ENCODE measurements at places on chromosomes 12 and 14.

GRCh38 chr14:100306998-100307765, 938 bp upstream of the SLC25A29 start:
- DNase-seq: no peak

- DNase-seq: no peak
These were observed 1630.4 kb upstream of the SEL1L start for GRCh38 chr14:83164016-83164415.

GRCh38 chr12:14854586-14855183, 11.4 kb upstream of the ART4 start:
- DNase-seq: no peak

GRCh38 chr12:69467366-69467765, 2.8 kb upstream of the FRS2 start:
- no peak for DNase-seq

GRCh38 chr14:53619691-53620231, 336.9 kb downstream of the BMP4 start:
- no peak for DNase-seq

DNA sequence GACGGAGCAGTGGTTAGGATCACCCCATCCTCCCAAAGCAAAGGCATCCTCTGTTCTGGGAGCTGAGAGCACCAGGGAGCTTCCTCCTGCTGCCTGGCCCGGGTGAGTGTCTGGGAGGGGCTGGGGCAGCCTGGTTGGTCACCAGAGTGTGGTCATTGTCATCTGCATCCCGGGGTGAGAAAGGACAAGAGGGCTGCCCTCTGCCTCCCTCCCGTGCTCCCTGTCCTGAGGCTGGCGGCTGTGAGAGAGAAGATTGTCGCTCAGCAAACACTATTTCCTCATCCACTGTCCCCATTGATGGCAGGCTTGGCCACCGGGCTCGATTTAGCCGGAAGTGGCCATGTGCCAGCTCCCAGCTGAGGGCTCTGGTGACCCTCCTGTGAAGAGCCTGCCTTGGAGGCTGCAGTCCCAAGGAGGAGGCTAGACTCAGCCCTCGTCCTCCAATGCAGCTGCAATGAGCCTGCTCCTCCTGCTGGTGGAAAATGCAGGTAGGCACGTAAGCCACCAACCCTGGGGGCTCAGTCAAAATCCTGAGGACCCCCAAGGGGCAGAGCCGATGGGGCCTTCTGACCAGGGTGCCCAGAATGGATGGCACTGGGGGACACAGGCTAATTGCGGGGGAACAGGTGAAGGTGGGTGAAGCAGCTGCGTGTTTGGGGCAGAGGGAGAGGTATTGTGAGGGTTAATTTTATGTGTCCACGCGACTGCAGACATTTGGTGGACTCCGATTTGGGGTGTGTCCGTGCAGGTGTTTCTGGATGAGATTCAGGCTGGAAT, 155.7 kb downstream of the KIF26A start:
- no peak for DNase-seq

DNA sequence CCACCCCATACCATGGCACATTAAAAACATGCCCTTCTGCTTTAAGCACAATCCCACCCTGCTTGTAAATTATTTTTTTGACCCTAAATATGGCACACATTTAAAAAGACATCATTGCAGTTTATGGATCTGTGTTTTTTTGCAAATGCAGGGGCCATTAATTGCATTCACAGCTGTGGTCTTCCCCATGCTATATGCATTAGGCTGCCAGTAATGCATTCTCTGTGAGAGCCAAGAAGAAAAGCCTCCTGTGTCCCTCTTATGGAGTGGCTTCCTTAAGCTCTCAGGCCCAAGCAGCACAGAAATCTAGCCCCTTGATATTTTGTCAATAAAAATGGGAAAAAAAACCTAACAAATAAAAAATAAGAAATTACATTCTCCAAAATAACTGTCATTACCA, 20.4 kb upstream of the COCH start:
- DNase-seq: no peak

DNA sequence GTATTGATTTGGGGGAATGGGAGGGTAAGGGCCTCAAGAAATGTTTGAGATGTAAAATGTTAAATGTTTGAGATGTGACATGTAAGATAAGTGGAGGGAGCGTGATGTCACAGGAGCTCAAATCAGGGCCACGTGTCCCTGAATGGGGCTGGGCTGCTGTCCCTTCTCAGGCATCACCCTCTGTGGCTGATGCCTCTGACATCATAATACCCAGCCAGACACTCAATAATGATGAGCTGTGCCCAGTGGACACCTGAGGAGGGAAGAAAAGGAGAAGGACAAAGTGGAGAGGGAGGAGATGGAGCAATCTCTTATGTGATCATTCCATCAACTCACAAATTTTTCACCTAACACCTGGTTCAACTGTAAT, 120.8 kb downstream of the SAMD4A start:
- DNase-seq: no peak

DNA sequence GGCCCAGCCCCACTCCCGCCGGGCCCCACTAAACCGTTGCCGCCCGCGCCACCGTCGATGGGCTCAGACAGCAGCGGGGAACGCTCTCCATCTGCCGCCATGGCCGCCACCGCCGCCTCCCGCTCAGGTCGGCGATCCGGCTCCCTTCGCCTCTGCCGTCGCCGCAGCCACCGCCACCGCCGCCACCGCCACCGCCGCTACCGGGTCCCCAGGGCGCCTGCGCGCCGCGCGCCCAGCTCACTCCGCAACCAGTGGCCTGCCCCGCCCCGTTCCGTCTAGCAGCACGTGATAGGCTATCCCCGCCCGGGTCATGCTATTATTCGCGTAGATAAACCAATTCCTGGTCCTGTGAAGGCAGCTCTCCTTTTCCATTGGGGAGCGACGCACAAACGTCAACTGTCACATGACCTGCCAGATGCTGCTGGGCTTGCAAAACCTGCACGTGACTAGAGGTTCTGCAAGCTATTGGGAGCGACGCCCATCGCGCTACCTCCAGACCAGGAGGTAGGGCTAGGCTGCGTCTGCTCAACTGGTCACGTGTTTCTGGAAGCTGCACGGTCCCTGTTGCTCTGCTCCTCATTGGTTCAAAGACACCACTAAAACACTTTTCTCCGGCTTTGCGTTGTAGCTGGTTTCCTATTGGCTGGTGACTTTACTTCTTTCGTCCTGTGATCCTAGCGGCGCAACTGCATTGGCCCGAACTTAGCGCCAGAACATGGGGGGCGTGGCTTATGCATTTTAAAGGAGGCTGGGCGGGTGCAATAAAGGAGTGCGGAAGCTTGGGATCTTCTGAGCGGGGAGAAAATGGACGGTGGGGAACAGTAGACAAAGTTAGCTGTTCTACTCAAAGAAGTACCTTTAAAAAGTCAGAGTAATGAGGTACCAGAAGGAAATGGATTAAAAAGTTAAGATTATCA, at the start of gene PIP4P1:
PIP4P1 (minus strand) TSS at position 210 of the 917 bp plus-strand sequence; CDS start at position 101, 109 bp downstream.
- DNase-seq: peak; percentile 97

- no peak for DNase-seq
These were observed 1085.0 kb upstream of the TMEM132C start for GRCh38 chr12:127182018-127182417.

- no peak for DNase-seq
These were observed 62.1 kb upstream of the GPATCH2L start for GRCh38 chr14:76089575-76089974.

DNA sequence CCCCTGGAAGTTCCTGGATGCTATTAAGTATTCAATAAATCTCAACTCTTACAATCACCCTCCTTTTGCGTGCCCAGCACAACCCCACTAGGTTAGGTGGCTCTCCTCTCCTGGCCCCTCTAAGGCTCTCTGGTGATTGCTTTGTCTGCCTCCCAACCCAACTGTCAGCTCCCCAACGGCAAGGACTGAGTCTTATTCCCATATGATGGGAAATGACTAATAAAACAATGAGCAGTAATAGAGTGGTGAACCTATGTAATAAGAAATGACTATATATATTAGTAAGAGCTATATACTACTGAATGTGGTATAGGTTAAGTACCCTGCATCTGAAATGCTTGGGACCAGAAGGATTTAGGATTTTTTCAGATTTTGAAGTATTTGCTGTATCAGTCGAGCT, 8.1 kb downstream of the APPL2 start:
- DNase-seq: no peak

DNA sequence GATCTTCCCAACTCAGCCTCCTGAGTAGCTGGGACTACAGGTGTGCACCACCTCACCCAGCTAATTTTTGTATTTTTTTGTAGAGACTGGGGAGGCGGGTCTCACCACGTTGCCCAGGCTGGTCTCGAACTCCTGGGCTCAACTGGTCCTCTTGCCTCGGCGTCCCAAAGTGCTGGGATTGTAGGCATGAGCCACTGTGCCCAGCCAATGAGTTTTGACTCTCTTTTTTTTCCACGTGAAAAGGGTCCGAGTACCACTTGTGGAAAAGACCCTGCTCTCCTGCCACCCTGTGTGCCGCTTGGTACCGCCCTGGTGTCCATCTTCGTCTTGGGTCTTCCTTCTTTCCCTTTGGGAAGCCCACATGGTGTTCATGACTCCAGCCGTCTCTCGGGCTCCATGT, 17.6 kb downstream of the TEDC1 start:
- DNase-seq: no peak

DNA sequence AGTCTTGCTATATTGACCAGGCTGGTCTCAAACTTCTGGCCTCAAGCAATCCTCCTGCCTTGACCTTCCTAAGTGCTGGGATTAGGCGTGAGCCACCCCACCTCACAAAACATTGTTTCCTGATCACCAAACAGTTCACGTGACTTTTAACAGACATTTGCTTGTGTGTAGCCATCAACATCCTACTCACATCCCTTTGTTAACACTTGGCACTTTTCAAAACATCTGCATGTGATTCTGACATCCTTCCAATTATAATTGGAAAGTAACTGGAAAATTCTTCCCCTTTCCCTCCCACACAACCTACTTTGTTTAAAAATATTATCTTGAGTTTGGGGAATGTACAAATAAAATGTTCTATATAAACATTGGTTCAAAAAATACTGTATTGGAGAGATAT, 317.9 kb downstream of the PCNX1 start:
- DNase-seq: no peak

- no peak for DNase-seq
These were observed 240.5 kb downstream of the ADGRD1 start for GRCh38 chr12:131194166-131194565.

- no peak for DNase-seq
These were observed 461.7 kb downstream of the GXYLT1 start for GRCh38 chr12:41683023-41683422.

- no peak for DNase-seq
These were observed 163.9 kb upstream of the ARID2 start for GRCh38 chr12:45565590-45565989.

DNA sequence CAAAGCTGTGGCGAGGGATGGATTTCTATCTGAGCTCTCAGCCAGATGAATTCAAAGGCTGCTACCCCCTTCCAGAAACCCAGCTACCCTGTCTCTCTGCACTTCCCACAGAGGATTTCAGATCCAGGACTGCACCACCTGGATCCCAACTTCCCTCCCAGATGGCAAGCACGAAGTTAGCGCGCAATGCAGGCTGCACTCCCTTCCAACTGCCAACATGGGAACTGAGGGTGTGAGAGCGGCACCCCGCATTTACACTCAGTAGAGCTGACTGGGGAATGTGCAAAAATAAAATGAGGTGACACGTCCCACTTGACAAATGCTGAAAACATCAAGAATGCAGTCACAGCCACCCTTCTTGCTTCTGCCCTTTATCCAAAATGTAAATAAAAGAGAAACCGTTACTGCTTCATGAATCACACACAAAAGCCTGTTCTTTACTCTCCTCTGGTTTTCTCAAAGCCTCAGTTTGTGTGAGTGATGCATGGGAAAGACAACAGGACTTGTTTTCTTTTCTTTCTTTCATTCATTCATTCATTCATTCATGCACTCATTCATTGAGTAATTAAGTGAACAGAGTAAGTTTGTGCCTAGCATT, 85.7 kb downstream of the ITPK1 start:
- DNase-seq: no peak

DNA sequence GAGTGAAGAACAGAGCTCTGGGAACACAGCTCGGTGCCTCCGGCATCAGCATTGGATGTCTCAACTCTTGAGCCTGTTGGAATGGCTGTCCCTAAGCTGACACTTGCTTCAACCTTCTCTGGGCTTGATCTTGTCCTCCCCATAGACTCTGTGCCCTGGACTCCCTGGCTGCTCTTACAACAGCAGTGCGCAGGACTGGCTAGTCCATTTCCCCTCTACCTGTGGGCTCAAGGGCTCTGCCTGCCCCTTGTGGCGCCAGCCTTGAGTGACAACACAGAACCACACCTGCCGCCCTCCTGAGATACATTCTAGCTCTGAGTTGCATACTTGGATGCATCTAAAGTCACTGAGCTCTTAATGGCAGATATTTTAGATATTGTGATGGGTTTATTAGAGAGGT, 6.2 kb downstream of the CRADD start:
- no peak for DNase-seq

GRCh38 chr12:102144221-102144620, 24.2 kb downstream of the PARPBP start:
- DNase-seq: no peak

GRCh38 chr12:8887285-8887715, 27.0 kb upstream of the PHC1 start:
- no peak for DNase-seq

DNA sequence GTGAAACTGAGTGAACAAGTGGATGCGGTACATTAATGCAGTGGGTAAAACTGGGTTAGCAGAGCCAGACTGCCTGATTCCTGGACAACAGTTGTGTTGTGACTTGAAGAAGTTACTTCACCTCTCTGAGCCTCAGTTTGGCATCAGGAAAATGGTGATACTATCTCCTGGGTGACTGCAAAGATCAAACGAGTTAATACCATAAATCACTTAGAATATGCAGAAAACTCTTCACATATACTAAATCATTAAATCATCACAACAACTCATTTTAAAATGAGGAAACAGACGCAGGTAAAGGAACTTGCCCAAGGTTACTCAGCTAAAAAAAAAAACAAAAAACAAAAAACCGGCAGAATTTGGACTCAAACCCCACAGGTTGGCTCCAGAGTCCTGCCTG, 811 bp downstream of the MTERF2 start:
- DNase-seq: no peak

- no peak for DNase-seq
These were observed 51.3 kb downstream of the WASHC4 start for GRCh38 chr12:105158876-105159275.

DNA sequence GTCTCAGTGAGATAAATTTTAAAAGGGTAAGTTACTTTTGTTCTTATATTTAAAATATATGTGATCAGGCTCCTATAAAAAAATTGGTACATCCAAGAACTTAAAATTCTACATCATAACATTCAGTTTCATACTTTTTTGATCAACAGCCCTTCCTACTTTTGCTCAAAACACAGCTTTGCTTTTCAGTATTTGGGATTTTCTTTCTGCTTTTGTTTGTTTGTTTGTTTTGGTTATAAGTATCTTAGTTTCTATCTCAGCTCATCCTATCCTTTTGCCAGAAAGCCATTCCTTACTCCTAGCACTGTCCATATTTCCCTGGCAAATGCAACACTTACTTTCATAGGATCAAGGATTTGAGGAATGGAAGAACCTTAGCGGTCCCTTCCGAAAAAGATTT, 4.7 kb upstream of the PCED1B start:
- DNase-seq: no peak

All from stimulated activated CD8-positive, alpha-beta memory T cell treated with anti-CD3 and anti-CD28 coated beads, Interleukin-7, amount 100 ng/mL, for 4 hours (primary cell).